Right atrium auricular region (tissue), 2 donors: ENCODE measurements at places on chromosomes 5 and 9. TPM values are rescaled to one million over a fixed set of nuclear protein-coding genes. Genes with fewer than 3 reads are reported as not detected.

DNA sequence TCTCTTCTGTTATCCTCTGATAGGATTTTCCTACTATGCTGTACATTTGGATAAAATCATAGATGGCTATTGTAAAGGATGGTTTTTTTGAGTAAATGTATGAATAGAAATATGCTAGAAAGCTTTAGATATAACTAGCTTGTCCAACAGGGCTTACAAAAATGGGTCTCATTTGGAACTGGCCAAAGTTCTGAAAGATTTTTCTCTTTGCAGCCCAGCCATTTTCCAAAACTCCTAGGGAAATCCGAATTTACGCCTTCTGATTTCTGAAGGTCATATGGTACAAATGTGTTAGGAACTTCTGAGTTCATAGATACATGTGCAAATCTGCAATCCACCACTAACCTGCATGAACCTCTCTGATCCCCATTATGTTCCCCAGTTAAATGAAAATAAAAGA, 603.9 kb upstream of the C9orf72 start:
- H3K27me3 ChIP-seq: no peaks in the 10 kb centered on the region
- no peaks in the 10 kb centered on the region for H3K36me3 ChIP-seq

- H3K4me1 ChIP-seq: peaks cover 24% of the 10 kb centered on the region
- H3K36me3 ChIP-seq: peaks cover 5% of the 10 kb centered on the region
- no peak overlapping the region for H3K4me3 ChIP-seq
- no peak for DNase-seq
Measured at GRCh38 chr5:141950207-141951005, 7.6 kb downstream of the PCDH12 start.

DNA sequence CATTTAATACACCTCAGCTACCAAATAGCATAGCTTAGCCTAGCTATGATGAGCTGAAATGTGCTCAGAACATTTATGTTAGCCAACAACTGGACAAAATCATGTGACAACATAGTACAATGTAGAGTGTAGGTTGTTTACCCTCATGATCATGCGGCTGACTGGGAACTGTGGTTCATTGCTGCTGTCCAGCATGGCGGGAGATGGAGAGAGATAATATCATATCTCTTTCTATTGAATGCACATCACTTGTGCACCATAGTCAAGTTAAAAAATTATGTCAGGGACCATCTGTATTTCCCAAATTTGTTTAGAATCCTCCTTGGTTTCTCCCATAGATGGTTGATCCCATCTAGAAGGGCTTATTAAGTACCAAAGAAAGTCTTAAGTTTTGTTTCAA, 151.1 kb upstream of the ELL2 start:
- DNase-seq: no peak
- H3K27ac ChIP-seq: no peak overlapping the region
- no peaks in the 10 kb centered on the region for H3K4me1 ChIP-seq

GRCh38 chr9:86722706-86723075, 224.6 kb downstream of the GAS1 start:
- no peak for DNase-seq
- no peaks in the 10 kb centered on the region for H3K27me3 ChIP-seq
- H3K27ac ChIP-seq: peak overlapping the region; percentile 80
- no peaks in the 10 kb centered on the region for H3K36me3 ChIP-seq

GRCh38 chr9:82320566-82320965, 332.0 kb downstream of the SPATA31D1 start:
- DNase-seq: no peak
- H3K4me3 ChIP-seq: no peak overlapping the region
- H3K27ac ChIP-seq: no peak overlapping the region
- no peaks in the 10 kb centered on the region for H3K27me3 ChIP-seq
- H3K4me1 ChIP-seq: no peaks in the 10 kb centered on the region

- H3K27me3 ChIP-seq: no peaks in the 10 kb centered on the region
- no peak overlapping the region for H3K4me3 ChIP-seq
- no peaks in the 10 kb centered on the region for H3K36me3 ChIP-seq
- no peaks in the 10 kb centered on the region for H3K4me1 ChIP-seq
- DNase-seq: no peak
- peak overlapping the region; percentile 29 for H3K27ac ChIP-seq
Measured at GRCh38 chr9:109590966-109591365, 92.9 kb upstream of the PTPN3 start.

- no peak overlapping the region for H3K4me3 ChIP-seq
- no peaks in the 10 kb centered on the region for H3K4me1 ChIP-seq
- no peak for DNase-seq
- no peak overlapping the region for H3K27ac ChIP-seq
- H3K27me3 ChIP-seq: no peaks in the 10 kb centered on the region
Measured at GRCh38 chr5:147084702-147085101, 150.1 kb upstream of the STK32A start.

DNA sequence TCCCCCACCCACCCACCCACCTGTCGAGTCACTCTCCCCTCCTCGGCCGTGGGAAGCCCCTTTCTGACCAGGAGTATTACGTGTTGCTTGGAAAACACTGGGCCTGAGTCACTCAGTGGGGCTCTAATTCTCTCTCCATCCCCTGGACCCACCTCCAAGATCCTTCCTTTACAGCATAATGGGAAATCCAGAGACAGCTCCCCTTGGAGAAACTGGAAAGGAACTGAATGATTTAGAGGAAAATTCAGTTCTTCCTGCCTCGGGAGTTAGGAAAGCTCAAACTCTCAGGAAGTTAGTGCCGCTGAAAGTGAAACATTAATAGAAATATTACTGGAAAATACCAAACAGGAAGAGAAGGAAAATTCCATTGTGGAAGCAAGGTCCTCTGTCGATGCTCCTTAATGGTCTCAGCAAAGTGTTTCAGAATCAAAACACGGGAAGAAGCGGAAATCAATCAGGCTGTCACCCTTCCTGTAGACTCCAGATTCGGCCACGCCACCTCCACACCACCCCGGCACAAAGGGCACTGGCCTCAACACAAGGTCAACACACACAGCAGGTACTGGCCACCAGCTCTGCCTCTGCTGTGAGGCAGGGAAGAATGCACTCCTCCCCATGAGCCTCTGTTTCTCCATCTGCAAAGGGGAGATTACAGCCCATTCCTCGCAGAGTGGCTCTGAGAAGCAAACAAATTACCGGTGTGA, 9.6 kb downstream of the SHB start:
- DNase-seq: no peak
- no peak overlapping the region for H3K4me3 ChIP-seq
- no peaks in the 10 kb centered on the region for H3K36me3 ChIP-seq
- no peaks in the 10 kb centered on the region for H3K27me3 ChIP-seq
- peak overlapping the region; percentile 74 for H3K27ac ChIP-seq

- no peak for DNase-seq
- no peak overlapping the region for H3K27ac ChIP-seq
- H3K27me3 ChIP-seq: no peaks in the 10 kb centered on the region
Measured at GRCh38 chr5:26847041-26847736, 191.2 kb downstream of the CDH9 start.

LECT2 gene
- total RNA-seq: not detected

MUSK gene
- total RNA-seq: 2.0 TPM

CRHBP gene
- total RNA-seq: 10.3 TPM
